ENCODE measurements at places on chromosomes 5 and 9.

DNA sequence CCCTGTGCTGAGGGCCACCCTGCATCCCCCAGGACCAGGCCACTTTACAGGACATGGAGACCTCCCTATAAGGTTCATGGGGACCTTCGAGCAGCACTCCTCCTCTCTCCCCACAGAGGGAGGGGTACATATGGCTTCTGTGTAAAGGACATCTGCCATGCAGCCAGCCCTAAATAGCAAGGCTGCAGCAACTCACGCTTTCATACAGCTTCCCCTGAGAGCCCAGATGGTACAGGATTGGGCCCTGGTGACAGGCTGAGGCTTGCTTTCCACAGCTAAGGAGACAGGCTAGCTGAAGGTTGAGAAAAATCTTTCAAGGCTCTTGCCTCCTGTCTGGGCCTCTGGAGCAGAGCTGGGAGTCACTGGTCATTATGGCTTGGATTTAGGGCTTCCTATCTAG, 147.0 kb upstream of the ZNF366 start:
- DNase-seq, result no peak

DNA sequence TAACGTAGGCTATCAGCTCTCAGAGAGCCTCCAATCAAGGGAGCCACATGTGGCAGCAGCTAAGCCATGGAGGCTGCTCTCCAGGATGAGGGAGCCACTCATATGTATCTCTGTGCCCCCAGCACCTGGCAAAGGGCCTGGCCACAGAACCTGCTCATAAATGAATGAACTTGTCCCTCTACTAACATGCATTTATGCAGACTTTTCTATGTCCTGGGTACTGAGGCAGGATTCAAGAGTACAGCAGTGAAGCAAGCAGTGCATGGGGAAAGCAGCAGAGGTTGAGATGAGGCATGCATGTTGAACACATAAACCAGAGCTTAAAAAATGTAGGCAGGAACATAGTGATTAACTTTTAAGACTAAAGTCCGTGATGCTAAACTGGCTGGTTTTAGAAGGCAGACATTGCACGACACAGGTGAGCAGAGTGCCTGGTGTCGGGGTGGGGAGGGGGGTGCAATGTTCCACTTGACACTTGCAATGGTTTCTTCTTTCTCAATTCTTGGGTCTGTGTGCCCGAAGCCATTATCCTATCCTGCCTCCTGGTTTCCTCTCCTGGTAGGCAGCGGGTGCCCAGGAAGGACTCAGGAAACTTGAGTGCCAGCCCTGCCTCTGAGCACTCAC, 142.8 kb upstream of the ALDH1B1 start:
- DNase-seq, result no peak

DNA sequence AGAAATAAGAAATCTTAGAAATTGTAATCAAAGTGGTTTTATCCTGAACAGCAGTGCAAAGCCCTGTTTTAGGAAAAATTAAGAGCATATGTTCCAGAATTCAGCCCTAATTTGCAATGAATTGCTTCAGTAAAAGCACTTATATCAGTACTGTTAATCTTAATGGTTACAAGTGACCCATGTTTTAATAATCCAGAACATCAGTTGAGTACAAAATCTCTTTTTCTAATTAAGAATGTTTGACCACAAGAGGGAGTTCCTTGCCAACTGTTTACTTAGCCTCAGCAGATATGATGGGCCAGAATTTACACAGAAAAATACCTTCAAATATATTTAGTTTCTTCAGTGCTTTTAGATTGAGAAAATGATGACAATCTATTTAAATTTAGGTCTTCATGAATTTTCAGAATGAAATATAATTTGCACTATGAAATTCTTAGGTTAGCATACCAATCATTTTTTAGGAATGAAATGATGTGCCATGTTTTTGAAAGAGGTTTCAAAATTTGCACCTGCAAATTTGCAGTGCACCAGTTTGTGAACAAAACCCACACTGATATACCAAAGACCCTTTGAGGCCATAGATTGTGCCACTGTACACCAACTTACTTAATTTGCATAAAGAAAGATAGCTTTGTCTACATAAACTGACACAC, 926.3 kb upstream of the ARRDC3 start:
- DNase-seq, result no peak

DNA sequence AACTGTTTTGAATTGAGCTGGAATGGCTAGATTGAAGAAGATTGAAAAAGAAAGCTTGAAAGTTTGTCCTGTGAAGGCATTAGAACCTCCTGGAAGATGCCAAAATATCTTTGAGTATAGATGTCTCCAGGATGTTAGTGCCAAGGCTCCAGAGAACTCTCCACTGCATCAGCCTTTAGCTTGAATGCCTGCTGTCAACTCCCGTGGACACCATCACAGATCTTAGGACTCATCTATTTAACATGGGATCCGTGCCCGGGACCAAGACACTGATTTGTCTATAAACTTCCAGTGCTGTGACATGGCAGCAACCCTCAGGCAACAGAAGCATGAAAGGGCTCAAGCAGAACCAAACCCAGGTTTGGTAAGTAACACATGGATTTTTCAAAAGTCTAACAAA, 670.9 kb upstream of the ST8SIA4 start:
- DNase-seq, result no peak

GRCh38 chr5:78610163-78610583, 38.4 kb downstream of the LHFPL2 start:
- DNase-seq, result no peak

GRCh38 chr9:27528076-27528885, 1.3 kb downstream of the MOB3B start:
- peak; percentile 78 for DNase-seq

DNA sequence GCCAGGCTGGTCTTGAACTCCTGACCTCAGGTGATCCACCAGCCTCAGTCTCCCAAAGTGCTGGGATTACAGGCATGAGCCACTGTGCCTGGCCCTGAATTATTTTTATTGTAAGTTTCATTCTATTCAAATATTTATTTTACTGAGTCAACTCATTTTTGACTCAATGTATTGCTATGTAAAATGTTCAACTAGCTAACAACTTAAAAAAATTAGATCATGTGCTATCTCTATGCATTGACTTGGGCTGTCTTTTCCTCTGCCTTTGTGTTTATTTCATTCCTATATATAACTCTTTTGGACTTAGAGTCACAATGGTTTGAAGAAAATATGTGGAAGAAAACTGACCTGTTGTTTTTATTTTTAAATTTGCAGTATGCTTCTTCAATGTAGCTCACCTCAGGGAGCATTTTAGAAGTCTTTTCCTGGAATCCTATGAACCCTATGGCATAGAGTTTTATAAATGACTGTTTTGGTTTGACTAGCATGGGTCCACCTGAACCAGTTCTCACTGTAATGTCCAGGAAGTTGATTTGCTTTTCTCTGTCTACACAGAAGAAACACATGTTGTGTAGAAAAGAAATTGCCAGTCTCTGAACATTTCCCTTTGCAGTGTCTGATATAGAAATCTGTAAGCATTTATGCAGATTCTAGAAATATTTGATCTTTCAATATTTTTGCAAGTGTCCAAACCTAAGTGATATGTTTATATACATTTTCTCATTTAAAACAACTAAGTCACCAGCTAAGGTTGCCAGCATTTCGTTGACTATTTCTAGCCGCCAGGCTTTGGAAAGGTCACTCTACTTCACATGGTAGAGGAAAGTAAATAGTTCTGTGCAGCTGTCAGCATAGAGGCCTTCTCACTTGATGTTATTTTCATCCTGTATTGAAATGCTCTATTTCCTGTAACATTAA, 138.8 kb downstream of the PCSK1 start:
- no peak for DNase-seq

DNA sequence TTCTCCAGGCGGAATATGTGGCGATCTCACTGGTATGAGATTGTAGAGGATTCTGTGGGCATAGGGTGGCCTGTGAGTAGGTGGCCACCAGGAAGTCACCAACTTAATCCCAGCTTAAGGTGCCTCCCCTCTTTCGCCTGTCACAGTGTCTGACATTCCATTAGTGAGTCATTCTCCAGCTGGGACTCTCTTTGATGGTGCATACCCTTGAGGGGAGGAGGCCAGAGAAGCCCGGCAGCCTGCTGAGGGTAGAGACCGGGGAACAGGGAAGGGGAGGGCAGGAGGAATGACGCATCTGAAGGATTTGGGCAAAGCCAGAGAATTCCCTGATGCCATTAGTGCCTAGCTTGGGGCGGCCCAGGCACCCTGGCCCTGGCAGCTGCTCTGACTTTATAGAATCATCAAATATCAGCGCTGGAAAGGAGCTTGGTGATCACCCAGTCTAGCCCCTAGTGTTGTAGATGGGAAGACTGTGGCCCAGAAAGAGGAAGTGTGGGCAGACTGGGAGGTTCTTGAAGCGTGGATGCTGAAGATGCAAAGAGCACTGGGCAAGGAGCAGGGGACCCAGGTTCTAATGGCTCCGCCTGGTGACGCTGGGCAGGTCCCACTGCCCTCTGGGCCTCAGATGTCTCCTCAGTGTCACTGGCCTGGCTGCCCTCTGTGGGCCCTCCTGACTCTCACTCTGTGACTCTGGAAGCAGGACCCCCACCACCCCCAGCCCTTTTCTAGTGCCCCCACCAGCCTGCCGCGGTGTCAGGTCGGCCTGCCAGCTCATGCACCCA, 41.4 kb downstream of the DAB2IP start:
- no peak for DNase-seq

DNA sequence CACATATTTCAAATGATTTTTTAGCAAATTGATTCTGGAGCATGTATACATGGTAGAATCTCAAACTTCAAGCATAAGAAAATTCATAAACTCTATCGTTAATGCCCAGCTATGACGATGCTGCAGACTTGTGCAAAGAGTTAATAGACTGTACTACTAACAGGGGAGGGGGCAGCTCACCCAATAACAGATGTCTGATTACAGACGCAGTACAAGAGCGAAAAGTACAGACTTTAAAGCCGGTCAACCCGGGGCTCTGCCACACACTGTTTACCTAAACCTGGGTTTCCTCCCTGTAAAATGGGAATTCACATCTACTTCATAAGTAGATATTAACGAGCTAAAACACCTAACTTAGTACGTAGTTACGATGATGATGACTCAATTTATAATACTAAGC, 651 bp downstream of the TRIM23 start:
- DNase-seq, result no peak

GRCh38 chr9:110599468-110599867, 19.9 kb upstream of the SVEP1 start:
- DNase-seq, result no peak

- no peak for DNase-seq
These were observed 1.3 kb downstream of the SCGB3A1 start for GRCh38 chr5:180589771-180590542.

DNA sequence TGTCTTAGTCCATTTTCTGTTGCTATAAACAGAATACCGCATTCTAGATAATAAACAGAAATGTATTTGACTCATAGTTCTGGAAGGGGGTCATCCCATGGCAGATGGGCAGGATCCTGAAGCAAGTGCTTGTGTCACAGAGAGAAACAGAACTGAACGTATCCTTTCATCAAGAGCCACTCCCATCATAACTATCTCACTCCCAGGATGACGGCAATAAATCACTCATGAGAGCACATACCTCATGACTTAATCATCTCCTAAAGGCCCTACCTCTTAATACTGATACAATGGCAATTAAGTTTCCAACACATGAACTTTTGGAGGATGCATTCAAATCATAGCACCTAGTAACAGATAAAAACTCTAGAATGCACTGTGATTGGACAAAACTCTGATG, 142.9 kb downstream of the CAMK4 start:
- no peak for DNase-seq

DNA sequence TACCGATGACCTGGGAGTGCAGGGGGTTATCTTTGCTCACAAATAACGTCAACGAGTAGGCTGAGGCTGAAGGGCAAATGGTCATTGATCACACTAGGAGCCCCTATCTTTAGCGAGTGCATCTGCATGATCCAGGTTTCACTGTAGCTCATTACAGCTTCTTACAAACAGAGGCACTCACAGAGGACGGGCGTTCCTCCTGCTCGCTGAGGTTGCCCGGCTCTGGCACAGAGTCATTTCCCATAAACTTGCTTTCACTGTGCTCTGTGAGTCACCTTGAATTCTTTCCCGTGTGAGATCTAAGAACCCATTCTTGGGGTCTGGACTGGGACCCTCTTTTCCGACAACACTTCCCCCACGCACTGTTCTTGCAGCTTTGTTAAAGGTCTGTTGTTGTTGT, 1.9 kb upstream of the PAEP start:
- DNase-seq, result no peak

DNA sequence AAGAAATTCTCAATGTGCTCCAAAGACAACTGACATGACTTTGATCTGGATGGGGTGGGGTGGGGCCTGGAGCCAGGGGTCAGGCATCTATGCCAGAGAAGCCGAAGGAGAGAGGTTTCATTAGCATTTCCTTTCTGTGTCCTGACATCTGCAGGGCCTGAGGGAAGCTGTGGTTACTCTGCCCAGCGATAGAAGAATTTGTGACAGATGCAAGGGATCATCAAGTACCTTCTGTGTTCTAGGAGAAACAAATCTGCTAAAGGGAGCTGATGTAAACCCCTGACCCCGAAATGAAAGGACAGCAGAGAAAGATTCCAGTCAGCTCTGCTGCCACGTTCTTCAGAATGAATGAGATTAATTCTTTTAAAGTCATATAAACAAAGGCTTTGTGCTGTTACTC, 335.7 kb downstream of the PRELID2 start:
- DNase-seq, result no peak

DNA sequence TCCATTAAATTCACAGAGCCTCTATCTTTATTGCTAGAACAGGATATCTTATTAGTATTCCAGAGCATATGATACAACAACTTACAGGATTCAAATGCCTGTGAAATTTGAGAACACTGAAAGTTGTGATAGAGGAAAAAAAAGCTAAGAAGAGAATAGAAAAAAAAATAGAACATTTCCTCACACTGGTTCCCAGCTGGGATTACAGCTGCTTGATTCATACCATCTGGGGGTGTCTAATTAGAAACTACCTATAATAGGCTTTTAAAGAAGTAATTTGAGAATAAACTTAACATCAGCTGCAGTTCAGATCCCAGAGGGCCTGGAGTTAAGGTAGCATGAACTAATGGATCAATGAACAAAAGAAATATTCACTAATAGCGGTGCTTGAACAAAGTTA, 922.0 kb downstream of the CDH12 start:
- no peak for DNase-seq

DNA sequence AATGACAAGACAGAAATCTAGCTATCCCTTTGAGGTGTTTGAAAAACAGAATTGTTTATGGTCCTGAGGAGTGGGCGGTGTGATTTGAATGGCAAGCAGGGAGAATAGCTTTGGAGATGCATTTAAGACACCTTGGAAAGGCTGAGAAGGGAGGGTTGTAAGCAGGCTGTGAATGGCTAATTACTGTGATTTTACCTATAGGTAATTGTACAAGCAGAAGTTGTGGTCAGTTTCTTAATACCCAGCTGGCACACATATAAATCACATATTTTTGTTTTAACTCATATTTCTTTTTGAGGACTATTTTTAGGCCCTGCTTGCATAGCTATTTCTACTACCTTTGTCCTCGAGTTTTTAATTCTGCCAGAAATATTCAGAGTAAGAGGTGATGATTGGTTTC, 248.6 kb downstream of the KDM4C start:
- no peak for DNase-seq

DNA sequence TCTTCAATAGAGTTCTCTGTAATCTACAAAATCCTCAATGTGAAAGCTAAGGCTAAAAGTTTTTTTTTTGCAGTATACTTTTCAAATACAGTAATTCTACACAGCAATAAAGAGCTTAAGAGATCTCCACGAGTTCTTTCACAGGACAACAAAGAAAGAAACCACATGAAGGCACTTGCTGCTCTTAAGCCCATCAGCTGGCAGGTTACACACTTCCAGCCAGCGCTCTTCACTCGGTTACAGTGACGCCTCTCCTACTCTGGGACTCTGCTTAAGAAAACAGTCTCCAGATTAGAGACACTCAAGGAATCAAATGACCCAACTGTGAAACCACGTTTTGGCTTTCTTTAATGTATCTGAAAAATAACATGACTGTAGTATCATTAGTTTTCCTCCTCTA, 85.0 kb downstream of the ROR2 start:
- no peak for DNase-seq
